Activated CD4-positive, alpha-beta T cell treated with anti-CD3 and anti-CD28 coated beads, Interleukin-2, amount 50 U/mL, for 4 hours (primary cell): ENCODE measurements at places on chromosomes 6 and 20.

DNA sequence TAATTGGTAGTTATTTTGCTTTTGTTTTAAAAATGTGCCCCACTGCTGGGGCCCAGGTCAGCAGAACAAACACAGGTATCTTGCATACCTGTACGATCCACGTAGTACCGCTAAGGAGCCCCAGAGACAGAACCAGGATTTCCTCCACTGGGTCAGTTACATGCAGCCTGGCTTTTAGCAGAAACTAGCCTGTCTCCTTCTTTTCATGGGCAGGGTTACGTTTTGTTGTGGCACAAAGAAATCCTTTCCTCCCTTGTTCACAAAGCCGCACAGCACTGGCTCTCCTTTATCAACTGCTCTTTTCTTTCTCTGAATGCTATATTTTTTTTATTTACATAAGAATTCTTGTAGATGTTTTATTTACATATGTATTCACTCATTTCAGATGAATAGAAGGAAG, 190.3 kb upstream of the POU3F2 start:
- DNase-seq: no peak

DNA sequence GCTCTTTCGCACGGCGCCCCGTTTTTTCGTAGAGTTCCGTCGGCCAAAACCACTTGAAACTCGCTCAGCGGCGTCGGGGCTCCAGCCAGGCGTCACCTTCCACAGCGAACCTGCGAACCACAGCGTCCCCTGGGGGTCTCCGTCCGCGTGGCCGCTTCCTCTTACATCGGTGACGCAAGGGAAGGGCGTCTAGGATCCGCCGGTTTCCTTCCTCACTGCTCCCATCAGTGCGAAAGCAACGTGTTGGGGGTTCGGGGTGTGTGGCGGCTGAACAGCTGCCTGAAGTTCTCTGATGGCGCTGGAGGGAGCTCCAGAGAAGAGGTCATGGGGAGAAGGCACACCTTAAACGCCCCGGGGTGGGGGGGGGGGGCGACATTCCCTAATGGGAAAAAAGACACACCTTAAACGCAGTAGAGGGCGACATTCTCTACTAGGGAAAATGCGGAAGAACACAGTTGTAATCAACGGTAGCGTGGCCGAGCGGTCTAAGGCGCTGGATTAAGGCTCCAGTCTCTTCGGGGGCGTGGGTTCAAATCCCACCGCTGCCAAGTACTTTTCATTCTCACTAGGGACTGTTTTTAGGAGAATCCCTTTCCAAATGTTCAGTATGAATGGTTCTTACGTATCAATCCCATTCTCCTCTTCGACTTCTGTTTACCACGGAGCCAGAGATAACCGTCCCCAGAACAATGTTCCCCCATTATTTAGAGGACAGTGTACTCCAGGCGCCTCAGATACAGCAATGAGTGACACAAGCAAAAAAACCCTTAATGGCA, 16.4 kb downstream of the ZNF311 start:
- DNase-seq: peak; percentile 55

DNA sequence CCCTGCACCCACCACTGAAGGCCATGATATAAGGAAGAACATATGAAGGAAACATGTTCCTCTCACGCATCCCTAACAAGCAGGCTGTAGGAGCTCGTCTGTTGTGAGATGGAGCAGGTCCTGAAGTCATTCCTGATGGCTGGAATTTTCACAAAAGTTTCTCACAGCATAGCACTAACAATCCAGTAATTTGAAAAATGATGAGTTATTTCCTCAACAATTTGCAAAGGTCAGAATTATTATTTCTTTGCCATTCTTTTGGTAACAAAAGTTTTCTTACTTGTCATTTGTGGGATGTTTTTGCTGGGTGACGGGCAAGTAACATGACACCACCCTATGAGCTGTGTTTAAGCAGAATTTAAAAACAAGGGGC, 27.6 kb upstream of the FRMD1 start:
- no peak for DNase-seq

GRCh38 chr20:42530855-42531448, 658.8 kb downstream of the PTPRT start:
- DNase-seq: no peak

DNA sequence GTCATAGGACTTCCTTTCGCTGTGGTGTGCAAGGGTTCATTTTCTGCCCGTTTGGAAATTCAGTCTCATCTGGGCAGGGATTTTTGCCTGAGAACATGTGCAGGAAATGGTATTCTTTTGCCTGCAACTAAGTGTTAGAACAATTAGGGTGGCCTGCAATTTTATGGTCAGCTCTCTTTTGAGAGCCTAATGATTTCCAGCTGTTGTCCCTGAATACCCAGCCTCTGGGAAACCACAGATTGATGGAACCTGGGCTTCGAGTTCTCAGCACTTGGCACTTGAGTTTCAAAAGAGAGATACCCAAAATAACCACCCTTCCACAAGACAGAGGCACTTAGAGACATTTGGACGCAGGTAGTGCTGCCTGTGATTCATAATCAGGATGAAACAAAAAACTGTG, 217.2 kb upstream of the FOXA2 start:
- no peak for DNase-seq
